ENCODE measurements at places on chromosomes 5 and 9. TPM values are rescaled to one million over a fixed set of nuclear protein-coding genes. Genes with fewer than 3 reads are reported as not detected.

MRRF gene
- 12.5 TPM for polyA plus RNA-seq

STRBP gene
- 55.2 TPM for polyA plus RNA-seq

CDH9 gene
- 13.0 TPM for polyA plus RNA-seq

ARID3C gene
- polyA plus RNA-seq, result not detected

UNC5A gene
- polyA plus RNA-seq, result not detected
